ENCODE measurements at places on chromosomes 1 and 21.

- no peak for DNase-seq
Measured at GRCh38 chr1:29708796-29709703, 472.7 kb downstream of the PTPRU start.

GRCh38 chr1:9340172-9340854 lies 47.6 kb downstream of the SPSB1 start:
- no peak for DNase-seq

DNA sequence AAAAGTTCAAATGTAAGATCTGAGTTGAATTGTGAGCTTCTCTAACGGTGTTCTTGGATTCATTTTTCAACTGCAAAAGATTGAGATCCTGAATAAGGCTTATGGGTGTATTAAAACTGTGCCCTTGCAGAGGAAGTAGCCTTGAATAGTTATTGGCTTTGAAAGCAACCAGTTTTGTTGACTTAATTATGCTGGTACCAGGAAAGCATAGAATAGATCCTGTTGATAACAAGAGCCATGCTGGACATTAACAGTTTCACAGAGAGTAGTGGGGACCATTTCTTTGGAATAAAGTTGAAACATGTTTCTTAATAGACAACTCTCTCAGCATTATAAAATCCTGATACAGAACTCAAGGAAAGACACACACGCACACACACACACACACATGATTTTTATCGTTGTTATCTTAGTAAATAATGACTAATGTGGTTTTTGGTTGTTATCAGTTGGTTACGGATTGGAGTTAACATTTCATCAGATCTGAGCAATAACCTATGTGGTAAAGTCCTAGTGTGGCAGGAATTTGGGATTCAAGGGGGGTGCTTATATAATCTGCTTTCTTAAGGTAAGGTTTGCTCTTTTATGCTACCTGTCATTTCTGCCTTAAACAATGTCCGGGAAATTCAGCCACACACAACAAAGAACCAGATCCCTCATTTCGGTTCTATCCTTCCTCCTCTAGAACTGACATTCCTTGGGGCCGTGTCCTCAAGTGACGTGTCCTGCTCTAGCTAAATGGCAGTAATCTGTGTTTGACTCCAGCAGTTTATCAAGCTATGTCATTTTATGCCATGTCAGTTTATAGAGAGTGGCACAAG lies 330.9 kb downstream of the CHRM3 start:
- DNase-seq: no peak

DNA sequence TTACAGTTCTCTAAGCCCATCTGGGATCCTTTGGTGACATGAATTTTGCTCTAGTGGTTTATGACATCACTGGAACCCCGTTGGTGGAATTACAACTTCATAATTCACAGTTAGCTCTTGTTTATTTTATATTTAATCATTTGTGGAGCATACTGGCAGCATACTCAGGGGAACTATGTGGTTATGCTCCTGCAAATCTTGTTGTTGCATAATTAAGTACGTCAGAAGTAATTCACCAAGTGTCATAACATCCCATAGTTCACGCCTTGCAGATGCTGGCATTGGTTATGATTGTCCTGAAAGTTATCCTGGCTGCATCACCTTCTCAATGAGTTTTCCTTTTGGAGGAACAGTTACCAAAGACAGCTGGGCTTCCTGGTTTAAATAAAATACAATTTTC lies 16.5 kb downstream of the PRRX1 start:
- DNase-seq: no peak

- DNase-seq: no peak
Measured at GRCh38 chr1:23019863-23020625, 776 bp downstream of the KDM1A start.

GRCh38 chr1:94677714-94678113 lies 136.2 kb upstream of the F3 start:
- no peak for DNase-seq

- DNase-seq: no peak
Measured at GRCh38 chr1:109923131-109923945, 12.7 kb downstream of the CSF1 start.

DNA sequence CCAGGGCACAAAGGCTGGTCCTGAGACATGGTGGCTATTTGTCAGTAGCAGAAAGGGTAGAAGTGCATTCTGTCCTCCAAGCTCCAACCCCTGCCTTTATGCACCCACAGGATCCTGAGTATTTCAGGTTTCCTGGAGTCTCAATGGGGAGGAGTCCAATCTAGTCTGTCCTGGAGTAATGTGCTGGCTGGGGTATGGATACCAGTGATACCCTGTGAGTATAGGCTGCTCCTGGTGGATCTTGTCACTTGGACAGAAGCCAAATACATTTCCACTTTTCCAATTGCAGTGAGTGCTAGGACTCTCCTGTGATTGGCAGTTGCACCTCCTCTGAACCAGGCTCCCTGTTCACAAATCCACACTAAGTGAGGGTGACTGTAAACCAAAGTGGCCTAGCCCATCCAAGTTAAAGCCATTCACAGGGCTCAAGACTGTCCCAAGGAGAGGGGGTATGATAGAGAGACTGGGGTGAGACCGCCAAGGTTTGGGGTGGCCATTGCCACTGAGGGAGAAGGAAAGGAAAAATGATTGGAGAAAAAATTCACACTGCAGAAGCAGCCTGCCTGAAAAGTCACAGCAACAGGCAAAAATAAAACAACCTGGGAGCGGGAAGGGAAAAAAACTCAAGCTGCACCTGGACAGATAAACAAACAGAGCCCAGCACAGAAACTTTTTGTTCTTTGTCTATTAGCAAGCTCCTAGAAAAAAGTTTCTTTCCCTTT lies 163.4 kb upstream of the ETV3 start:
- no peak for DNase-seq

- no peak for DNase-seq
Measured at GRCh38 chr1:205355075-205355453, 1.7 kb downstream of the KLHDC8A start.

DNA sequence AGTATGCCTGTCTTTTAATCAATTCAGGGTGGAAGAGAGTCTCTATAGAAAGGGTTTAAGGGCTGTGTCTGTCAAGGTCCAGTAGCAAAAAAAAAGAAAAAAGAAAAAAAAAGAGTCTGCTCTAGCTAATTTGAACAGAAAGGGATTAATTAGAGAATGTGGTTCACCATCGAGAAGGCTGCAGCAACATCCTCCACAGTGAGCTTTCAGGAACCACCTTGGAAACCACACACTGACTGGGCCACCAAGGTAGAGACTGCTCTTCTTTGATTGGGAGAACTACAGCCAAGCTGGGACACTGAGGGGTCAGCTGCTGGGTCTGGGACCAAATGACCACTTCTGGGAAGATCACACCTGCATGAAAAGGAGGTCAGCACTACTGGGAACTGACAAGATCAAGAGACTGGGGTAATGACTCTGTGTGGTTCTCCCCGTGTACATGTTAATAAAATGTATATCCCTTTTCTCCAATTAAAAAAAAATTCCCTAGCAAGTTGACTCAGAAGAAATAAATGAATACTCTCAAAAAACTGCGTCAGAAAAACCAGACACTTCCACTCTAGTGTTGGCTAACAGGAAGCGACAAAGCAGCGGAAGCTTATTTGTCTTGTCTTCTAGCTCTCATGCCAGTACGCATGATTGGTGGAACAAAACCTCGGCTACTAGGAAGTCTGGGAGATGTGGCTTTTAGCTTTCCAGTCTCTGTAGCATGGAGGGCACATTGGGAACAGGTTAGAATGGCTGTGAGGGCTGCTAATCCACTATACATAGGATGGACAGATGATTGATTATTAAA lies 60.0 kb upstream of the IVNS1ABP start:
- DNase-seq: no peak

GRCh38 chr1:241219449-241219848 lies 137.6 kb downstream of the RGS7 start:
- DNase-seq: no peak

GRCh38 chr1:24896176-24896575 lies 33.9 kb downstream of the RUNX3 start:
- DNase-seq: no peak

DNA sequence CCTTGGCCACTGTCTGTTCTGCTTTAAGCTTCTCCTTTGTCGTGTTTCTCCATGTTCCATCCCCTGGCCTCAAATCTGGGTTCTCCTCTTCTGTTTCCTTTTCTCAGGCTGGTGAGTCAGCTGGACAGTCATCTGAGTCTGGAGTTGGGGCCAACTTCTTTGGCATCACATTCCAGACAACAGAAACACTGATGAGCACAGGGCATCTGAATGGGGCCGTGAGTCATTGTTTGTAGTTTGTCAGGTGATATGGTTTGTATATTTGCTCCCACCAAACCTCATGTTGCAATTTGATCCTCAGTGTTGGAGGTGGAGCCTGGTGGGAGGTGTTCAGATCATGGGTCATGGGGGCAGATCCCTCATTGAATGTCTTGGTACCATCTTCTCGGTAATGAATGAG lies 14.3 kb upstream of the OLIG2 start:
- DNase-seq: no peak

- DNase-seq: no peak
Measured at GRCh38 chr1:225972344-225973152, 26.6 kb downstream of the SDE2 start.

DNA sequence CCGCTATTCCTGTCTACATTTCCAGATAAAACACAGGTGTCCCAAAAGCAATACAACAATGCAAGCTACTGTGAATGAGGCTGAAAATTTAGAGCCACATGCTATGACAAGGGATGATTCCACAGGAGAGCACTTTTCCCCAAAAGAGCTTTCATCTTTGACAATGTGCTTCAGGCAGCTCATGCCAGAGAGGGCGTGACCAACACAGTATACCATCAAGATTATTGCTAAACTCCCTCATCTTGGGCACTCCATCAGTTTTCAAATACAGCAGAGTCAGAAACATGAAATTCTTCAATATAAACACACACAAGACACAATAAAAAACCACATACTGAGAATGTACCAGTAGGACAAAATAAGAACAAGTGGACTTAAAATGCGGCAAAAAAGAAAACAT lies 6.7 kb downstream of the GON4L start:
- DNase-seq: no peak

- DNase-seq: no peak
Measured at GRCh38 chr1:30879940-30880677, 28.4 kb downstream of the SDC3 start.

DNA sequence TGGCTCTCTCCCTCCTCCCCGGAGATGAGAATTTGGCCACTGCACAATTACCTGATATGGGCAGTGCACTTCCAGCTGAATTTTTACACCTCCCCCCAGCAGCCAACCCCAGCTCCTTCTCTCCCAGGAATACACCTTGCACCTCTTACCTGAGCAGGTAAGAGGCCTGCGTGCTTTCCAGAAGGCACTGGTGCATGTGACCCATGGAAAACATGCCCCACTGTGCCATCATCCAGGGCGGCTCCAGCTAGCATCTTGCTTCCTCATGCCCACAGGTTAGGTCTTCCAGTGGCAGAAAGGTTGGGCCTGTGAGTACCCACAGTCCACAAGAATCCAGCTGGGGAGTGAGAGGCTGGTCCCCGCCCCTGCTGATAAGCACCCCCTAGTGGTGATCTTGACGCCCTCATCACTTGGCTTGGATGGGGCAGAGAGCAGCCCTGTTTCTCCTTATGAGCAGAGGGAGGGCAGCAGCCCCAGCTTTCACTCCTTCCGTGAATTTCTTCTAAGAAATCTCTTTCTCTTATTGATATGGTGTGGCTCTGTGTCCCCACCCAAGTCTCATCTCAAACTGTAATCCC lies 57.8 kb downstream of the EDARADD start:
- DNase-seq: no peak

- DNase-seq: no peak
Measured at GRCh38 chr1:110513511-110513910, 5.5 kb downstream of the KCNA10 start.

DNA sequence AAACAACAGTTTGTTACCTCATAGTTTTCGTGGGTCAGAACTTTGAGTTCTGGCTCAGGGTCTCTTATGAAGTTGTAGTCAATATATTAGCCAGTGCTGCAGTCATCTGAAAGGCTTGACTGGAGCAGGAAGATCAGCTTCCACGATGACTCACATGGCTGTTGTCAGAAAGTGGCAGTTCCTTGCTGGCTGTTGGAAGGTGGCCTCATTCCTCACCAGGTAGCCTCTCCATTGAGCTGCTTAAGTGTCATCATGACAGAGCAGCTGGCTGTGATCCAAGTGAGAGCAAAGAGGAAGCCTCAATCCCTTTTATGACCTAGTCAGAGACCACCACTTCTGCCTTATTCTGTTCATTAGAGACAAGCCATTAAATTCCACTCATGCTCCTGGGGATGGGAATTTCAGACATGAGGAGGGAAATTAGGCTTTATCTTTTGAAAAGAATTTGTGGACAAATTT lies 5.6 kb downstream of the OSBPL9 start:
- no peak for DNase-seq

Measured in cortex of kidney (tissue), 1 donor.